ENCODE measurements at places on chromosomes 11 and 22.

GRCh38 chr22:25448435-25449051 lies 115.9 kb upstream of the GRK3 start:
- DNase-seq: no peak

DNA sequence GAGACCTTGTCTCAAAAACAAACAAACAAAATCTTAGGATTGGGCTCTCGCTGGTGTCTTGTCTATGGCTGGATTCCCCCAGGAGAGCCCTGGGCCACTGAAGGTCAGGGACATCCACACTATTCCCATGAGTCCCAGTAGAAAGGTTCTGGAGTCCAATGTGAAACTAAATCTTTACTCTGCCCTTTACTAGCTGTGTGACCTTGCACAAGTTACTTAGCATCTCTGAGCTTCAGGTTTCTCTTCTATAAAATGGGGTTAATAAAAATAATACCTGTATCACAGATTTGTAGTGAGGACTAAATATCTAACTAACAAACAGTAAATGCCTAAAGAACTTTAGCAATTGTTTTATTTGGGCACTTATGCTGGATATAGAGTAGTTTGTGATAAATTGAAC lies 9.0 kb downstream of the SLC43A1 start:
- DNase-seq: no peak

GRCh38 chr11:126341760-126342161 lies 13.7 kb upstream of the ST3GAL4 start:
- DNase-seq: no peak

- DNase-seq: no peak
Observed at GRCh38 chr11:121551463-121551862, 98.7 kb upstream of the SORL1-AS1 start.

DNA sequence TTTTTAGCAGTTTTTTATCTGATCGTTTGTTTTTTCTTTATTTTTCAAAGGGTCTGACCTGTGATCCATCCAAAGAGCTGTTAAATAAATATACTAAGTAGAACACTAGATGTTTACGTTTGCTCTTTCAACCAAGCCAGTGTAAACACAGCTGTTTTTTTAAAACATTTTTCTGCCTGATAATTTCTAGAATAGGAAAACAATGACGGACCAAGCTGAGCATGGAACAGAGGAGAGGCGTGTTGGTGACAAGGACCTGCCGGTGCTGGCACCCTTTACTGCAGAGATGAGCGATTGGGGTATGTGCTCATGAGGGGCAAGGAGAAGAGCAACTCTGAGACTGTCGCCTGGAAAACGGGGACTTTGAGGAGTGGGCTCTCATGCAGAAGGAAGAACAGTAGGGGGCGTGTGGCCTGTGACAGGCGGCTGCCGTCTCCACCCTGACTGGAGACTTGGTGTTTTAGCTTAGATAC lies 28.6 kb upstream of the PANX2 start:
- DNase-seq: no peak

DNA sequence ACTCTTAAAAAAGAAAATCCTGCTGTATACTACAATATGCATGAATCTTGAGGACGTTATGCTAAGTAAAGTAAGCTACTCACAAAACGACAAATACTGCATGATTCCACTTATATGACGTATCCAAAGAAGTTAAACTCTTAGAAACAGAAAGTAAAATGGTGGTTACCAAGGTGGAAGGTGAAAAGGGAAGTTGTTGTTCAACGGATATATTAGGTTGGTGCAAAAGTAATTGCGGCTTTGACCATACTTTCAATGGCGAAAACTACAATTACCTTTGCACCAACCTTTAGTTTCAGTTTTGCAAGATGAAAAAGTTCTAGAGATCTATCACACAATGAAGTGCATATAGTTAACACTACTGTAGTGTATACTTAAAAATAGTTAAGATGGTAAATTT lies 101.8 kb downstream of the FAM168A start:
- DNase-seq: no peak

Data from NCI-H1417 treated with DMSO at 0.1 percent for 48 hours (cell line).